ENCODE measurements at places on chromosomes 11 and 22.

- DNase-seq = no peak
Measured at GRCh38 chr22:19673660-19674059, 40.6 kb upstream of the SEPTIN5 start.

GRCh38 chr22:36649066-36649465 lies 54.5 kb downstream of the CACNG2 start:
- no peak for DNase-seq

DNA sequence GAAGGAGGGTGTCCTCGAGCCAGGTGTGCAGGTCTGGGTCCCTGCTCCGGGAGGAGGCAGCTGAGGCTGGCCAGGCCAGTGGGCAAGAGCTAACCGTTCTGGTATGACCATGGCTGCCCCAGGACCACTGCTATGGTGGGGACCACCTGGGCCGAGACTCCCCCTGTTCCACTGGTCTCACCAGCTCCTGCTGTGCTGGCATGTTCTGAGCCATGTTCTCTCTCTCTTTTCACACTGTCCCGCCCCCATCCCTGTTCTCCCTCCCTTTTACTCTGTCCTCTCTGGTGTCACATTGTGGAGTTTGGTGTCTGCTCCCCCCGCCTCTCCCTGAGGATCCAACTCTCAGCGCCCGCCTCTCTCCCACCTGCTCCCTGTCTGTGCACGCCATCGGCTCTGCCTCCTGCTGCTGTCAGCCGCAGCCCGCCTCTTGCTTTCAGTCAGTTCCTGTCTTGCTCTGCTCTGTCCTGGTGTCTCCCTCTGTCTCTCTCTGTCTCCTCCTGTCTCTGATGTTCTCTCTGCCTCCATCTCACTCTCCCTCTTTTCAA lies 66.4 kb downstream of the LRRC32 start:
- DNase-seq = no peak

- DNase-seq = no peak
Measured at GRCh38 chr11:92141159-92141558, 83.5 kb upstream of the FAT3 start.

DNA sequence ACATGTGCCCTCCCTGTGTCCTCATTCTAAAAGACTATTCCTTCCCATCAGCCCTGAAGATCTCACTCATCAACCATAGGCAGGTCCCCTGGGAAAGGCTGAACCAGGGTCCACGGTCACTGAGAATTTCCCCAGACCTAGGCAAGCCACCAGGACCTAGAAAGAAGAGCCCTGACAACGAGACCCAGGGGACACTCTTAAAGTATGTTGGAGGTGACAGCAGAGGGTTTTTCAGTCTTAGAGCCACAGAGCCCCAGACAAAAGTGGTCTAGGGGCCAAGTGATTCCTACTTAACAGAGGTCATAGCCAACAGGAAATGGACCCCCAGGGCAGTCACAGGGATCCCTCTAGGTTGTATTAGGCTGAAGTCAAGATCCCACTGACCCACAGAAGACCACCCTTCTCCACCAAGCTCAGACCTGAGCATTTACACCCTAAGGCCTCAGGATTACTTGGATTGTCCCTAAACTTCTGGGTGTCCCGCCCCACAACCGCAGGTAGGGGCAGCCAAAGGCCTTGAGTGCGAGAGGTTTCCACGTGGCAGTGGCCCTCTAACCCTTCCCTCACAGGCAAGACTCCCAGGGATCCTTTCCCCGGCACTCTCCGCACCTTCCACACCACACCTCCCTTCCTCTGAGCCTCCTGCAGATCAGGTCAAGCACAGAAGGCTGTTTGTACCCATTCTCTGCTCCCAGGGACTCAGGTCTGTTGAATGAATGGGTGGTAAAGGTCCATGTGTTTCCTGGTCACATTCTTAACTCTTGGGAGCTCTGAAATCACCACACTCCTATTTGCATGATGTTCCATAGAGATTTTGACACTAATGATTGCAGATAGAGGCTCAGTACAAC lies 12.3 kb downstream of the POU2AF1 start:
- DNase-seq = no peak

- DNase-seq = no peak
Measured at GRCh38 chr11:77467233-77467632, 6.7 kb downstream of the PAK1 start.

Data from RPMI8226 (cell line).